Endodermal cell (in vitro differentiated cells): ENCODE measurements at places on chromosomes 5 and 9.

DNA sequence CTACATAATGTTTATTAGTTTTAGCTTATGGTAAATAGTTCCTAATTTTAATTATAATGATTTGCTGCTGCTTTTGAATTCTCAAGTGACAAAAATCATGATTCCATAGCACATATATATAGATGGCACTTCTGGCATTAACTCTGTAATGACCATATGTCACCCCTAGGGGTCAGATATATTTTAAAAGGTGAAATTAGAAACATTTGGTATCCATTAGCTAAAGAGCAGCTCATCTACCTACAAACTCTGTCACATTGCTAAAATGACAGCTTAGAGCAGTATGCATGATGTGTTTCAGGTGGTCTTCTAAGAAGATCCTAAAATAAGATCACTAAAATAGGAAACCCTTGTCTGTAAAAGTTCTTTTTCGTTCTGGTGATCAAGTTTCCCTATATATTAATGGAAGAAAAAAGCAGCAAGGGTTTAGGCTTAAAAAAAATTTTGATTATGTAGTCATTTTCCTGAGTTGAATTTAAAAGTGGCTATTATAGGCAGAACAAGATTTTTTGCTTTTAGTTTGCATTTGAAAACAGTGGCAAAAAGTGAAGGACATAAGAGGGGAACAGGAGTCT is 157.7 kb upstream of the POU5F2 start:
- DNase-seq, result no peak

DNA sequence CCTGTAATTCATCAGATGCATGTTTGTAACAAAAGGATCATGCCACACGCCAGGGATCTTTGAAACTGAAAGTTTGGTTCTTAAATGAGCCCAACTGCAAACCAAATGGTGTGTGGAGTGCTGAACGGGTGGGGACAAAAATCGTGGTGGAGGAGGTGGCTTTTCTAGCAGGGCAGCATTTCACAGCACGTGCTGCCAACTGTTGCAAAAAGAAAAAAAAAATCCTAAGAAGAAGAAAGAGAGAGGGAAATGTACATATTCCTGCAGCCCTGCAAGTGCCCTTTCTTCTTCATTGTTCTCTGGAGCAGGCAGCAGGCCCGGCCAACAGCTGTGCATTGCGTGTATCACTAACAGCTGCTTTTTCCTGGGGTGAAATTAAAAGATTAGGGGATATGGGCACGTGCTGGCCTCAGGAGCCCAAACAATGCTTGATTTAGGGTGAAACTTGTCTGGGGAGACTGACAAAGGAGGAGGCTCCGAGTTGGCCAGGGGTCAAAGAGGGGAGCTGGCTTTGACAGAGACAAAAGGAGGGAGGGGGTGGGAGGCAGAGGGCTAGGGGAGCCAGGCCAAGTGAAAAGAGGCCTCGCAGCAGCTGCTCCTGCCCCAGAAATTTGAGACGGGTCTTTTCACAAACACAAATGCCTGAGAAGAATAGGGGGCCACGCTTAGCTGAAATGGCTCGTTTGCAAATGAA is 73.0 kb downstream of the GADD45G start:
- DNase-seq, result peak; percentile 79

DNA sequence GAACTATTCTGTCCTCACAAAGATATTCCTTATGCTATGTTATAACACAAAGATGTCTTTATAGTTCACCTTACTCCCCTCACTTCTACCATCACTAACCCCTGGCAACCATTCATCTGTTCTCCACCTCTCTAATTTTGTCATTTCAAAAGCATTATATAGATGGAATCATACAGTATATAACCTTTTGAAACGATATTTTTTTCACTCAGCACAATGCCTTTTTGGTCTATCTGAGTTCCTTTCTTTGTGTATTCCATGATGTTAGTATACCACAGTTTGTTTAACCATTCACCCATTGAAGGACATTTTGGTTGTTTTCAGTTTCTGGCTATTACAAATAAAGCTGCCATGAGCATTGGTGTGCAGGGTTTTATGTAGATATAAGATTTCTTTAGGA is 35.8 kb upstream of the STOM start:
- DNase-seq, result no peak

DNA sequence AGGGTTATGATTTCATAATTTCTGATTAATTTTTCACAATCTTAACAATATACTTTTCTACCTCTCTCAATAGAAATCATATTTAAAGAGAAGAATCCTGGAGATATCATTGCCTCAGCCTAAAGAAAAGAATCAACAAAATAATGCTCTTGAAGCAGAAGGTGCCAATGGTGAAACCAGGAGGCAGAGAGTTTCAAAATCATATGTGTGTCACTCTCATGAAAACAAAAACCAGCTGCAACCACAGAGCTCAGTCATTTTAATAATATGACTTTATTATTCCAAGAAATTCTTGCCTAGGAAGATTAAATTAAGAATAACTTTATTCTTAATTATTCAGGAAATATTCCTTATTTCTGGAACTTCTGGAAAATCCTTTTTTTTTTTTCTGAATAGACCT is 266.8 kb upstream of the ACTBL2 start:
- no peak for DNase-seq

- no peak for DNase-seq
These were observed 235.9 kb downstream of the AP3B1 start for GRCh38 chr5:78058625-78059024.

GRCh38 chr5:98535901-98536300 is 237.6 kb upstream of the RGMB start:
- DNase-seq, result no peak

DNA sequence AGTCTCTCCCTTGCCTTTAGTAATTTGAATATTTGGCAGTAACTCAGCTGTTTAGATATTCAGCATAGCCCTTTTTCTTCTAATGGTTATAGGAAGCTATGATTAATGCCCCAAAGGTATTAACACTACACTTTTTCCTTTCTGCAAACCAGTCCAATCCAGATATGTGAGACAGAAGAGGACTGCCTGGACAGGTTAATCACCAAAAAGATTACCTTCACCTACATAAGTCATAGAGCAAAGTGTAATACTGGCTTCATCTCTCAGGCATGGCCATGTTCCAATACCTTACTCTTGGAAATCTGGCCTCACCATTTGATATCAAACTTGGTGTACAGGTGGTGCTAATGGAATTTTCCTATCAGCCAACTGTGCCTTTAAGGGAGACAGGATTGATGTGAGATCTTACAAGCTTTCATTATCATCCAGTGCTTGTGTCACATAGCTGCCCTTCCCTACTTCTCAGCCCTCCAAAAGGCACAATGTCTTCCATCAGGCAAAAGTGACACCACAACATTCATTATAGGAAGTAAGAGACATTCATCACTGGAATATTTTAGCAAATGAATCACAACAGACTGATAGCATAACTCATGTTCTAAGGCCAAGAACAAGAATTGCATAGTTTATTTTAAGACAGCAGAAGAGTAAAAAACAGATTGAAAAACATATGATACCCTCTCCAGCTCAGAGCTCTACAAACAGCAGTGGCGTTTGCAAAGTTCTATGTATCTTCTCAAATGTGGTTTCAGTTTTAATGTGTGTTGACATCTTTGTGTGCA is 91.2 kb upstream of the PAM start:
- no peak for DNase-seq

GRCh38 chr5:151424892-151425523 is 22.4 kb upstream of the SLC36A1 start:
- peak; percentile 90 for DNase-seq

DNA sequence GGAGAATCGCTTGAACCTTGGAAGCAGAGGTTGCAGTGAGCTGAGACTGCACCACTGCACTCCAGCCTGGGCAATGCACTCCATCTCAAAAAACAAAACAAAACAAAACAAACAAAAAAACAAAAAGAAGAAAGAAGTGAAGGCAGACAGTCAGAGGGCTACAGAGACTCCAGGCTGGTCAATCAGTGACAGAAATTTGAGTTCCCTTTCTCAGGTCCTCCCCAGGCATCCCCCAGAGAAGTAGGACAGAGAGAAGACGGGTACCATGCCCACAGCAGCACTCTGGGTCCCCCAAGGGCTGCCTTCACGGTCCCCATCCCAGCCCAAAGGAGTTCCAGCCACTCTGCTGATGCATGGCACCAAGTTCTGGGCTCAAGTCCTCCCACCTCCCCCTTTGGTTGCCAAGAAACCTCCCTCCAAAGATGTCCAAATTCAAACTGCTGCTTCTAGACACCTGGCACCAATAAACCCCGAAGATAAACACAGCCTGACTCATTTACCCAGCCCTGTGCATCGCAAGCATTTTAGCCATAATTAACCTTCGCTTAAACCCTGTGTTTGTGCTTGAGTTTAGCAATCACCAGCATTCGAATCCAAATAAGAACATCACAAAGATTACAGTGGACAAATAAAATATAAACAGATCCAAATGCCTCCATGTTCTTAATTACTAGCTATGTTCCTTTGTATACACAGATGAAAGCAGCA is 24.0 kb downstream of the SEMA4D start:
- DNase-seq, result no peak

GRCh38 chr5:83703059-83703458 is 17.6 kb downstream of the HAPLN1 start:
- no peak for DNase-seq

DNA sequence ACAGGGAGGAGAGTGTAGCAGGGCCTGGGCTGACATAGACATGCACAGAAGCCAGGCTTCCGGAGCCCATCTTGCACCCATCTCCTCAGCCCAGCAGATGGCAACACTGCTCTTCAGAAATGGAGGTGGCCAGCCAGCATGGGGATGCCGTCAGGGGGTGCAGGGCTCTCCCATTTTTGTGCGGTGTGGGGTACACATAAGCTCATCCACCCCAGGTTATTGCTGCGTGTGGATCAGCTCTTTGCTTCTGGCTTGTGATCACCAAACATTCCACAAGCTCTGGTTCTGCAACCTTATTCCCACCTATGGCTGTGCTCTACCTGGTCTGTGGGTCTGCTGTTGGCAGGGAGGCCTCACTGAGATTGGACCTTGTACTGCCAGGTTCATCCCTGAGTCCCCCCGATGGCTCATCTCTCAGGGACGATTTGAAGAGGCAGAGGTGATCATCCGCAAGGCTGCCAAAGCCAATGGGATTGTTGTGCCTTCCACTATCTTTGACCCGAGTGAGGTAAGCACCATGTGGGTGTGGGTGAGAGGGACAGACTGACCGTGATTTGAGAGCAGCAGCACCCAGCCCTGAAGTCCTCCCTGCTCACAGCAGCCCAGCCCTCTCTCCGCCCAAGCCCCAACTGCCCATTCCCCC is 17.3 kb downstream of the SLC22A5 start:
- DNase-seq, result peak; percentile 91

DNA sequence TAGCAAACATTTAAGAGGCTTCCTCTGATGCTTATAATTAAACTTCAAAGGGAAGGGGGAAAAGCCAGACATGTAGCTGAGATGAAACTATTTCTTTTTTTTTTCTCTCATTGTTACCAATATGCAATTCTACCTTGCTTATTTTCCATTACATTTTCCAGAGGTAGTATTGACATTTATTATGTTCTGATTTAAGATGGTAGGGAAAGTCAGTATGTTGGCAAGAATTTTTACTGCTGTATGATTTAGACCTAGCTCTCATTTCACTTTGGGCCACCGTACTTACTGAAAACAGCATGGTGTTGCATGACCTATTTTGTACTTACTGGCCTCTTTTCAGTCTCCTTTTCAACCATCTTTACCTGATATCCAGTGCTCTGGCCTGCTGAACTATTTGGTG is 9.6 kb upstream of the SPINK6 start:
- no peak for DNase-seq

GRCh38 chr5:73447530-73448462 is 781 bp downstream of the FOXD1 start:
- DNase-seq, result peak; percentile 85

GRCh38 chr9:96884443-96884842 is 30.1 kb upstream of the ZNF782 start:
- no peak for DNase-seq

- peak; percentile 57 for DNase-seq
These were observed 18.8 kb downstream of the GLE1 start for GRCh38 chr9:128523199-128523925.

DNA sequence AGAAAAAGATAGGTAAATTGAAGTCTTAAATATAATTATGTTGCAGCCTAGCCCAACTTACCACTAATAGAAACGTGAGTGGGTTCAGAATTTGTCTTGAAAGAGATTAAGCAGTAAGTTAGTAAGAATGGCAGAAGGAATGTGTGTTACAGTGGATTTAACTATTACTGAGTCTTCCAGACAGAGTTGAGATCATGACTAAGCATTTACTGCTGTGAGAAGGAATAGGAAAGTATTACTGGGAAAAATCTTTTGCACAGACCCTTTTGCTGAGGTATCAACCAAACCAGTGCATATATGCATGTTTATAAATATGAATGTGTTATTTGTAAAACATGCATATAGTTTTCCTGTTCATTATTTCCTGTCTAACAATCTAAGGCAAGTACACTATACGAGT is 112.8 kb upstream of the EFNA5 start:
- no peak for DNase-seq

GRCh38 chr9:97633859-97634490 is 354 bp downstream of the NCBP1 start:
- no peak for DNase-seq

GRCh38 chr5:61228691-61229280 is 66.5 kb upstream of the SMIM15 start:
- DNase-seq, result no peak

- peak; percentile 85 for DNase-seq
These were observed 15.4 kb downstream of the ANKRD34B start for GRCh38 chr5:80554646-80555045.

GRCh38 chr9:34592895-34593601 is 3.5 kb upstream of the CNTFR start:
- DNase-seq, result peak; percentile 76
